ENCODE measurements at places on chromosomes 16 and 17.

- DNase-seq: no peak
Observed at GRCh38 chr16:13348416-13348815, 447.0 kb downstream of the SHISA9 start.

DNA sequence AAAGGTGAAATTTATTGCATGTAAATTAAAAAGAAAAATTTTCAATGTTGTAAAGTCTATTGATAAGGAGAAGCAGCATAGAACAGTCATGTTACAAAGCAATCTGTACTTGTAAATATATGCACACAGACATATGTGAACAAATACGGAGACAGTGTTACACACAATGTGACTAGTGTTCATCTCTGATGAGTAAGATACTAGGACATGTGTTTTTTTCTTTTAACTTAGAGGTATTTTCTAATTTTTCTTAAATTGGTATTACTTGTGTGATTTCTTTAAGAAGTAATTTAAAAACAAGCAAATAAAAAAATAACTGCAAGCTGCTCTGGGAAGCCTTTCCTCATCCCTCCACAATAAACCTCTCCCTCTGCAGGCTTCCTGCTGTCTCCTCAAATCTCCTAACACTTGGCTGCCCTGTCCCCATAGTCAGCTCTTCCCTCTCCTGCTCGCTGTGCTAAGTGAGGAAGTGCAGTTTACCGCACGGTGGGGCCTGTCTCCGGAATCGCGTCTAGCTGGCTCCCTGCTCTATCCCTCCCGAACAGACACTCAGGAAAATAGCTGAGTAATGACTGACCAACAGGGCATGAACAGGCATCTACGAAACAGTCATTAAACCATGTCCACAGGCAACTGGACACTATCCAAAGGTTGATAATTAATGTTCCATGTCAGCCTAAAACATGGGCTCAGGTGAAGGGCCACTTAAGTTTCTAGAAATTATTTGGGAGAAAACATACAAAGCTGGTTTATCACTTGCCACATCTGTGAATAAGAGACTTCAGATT is 35.9 kb downstream of the CMTM4 start:
- no peak for DNase-seq

DNA sequence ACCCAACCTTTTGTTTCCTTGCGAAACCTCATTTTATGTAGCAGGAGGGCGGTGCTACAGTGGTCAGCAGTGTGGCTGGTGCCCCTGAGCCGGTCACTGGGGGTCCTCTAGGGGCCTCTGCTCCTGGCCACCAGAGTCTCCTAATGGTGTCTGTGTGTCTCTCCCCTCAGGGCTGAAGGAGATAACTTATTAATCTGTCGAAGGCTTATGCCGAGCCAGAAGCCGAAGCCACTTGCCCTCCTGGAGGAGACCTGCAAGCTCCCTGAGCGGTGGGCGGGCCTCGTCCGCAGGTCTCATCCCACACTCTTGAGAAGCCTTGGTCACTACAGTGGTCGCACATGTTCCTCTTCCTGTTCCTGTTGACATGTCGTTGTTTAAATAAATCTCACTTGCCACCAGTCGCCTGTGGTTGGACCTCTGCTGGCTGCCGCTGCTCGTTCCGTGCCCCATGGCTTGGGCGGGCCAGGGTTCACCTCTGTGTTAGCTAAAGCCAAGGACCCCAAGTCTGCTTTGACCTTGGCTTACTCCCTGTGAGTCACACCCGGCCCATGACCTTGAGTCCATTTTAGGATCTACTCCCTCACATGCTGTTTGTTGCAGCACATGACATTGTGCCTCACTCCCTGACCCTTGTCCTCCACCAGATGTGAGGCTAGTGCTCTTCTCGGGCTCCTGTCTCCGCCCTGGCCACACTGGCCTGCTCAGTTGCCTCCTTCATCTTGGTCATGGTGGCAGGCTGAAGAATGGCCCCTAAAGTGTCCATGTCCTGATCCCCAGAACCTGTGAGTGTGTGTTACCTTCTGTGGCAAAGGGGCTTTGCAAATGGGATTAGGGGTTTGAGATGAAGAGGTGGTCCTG is 38.7 kb upstream of the AQP8 start:
- DNase-seq: no peak

GRCh38 chr17:238071-238963 is 56.9 kb upstream of the DOC2B start:
- DNase-seq: no peak

DNA sequence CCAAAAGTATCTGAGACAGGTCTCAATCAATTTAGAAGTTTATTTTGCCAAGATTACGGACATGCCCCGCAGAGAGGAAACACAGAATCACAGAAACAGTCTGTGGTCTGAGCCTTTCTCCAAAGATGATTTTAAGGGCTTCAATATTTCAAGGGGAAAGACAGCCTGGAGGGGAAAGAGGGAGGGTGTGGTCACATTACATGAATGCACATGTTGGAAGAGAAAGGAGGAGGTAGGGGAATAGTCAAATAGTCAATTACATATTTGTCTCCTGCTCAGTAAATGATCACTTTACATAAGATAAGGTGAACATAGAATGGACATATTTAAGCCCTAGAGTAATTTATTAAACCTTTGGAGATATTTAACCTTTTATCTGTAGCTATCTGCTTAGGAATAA is 12.3 kb downstream of the UNC45B start:
- no peak for DNase-seq

DNA sequence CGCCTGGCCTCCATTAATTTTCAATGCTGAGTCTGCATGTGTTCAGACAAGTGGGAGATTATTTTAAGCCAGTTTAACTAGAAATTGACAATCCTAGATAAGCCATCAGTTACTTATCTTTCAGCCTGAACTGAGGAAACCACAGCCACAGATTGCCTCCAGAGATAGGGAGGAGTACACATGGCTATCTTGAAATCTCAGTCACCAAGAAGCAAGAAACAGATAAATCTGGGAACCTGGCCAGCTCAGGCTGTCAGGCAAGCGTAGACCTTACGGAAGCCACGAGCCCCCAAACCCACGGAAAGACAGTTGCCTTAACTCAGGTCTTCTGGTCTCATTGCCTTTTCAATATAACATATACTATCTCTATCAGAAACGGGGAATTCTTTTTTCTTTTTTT is 2.0 kb upstream of the GLG1 start:
- peak; percentile 27 for DNase-seq

- no peak for DNase-seq
Observed at GRCh38 chr17:70370816-70371215, 201.5 kb downstream of the KCNJ2 start.

GRCh38 chr17:79001190-79002020 is 8.2 kb downstream of the CANT1 start:
- no peak for DNase-seq

DNA sequence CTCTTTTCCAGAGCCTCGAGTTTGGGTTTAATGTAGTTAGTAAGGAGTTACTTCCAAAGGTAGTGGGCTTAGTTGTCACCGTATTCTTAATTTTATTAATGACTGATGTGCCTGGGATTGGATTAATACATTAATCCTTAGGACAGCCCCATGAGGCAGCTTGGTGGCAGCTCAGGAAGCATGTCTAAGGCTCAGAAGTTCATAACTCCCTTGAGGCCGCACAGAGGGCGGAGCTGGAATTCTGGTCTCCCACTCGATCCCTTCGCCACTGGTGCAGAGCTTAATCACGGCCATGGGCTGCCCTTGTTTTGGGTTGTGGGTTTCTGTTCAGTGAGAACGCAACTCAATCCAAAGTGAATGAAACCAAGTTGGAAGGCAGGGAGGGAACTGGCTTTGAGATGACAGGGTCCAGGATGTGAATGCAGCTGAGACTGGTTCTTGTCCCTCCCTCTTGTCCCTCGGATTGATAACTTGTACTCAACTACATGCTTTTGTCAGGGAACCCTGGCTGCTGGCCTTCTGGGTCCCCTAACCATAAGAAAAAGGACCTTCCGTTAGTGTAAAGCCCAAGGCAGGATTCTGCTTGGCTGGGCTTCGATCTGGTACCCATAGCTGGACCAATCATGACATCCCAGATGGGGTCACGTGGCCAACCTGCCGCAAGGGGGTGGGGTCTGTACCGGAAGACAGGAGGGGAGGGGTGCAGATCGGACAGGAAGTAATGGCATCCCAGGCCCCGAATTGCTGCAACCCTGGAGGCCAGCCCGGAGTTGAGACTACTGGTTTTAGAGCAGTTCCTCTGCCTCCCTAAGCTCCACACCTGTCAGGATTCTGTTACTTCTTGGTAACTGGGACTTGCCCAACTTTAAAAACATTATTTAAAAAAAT is 45.4 kb downstream of the SNX20 start:
- DNase-seq: peak; percentile 64

- DNase-seq: no peak
Observed at GRCh38 chr17:80845069-80845862, 146.4 kb upstream of the CHMP6 start.

GRCh38 chr16:74583926-74584666 is 22.8 kb downstream of the GLG1 start:
- DNase-seq: no peak

DNA sequence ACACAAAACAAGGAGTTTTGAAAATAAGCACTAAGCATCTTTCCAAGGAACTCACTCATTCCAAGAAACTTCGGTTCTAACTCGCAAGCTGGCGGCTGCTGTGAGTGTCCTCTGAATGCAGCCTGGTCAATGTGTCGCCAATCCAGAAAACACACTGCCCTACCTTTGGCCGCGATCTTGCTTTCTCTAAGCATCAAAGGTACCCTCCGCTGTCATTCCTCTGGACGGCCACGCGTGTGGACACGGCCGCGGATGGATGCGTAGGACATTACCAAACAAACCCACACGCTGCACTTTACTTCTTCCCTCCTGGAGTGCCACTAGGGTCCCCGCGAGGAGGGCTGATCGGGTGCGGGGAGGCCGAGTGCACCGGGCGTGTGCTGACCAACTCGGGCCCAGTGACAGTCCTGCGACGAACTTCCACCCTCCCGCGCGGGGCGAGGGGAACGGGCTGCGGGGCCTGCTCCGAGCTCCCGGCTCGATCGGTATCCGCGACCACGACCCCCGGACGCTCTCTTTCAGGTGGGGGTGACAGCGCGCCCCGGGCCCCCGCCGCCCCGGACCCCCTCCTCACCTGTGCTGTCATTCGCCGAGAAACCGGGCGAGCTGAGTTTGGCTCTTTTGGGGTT is 1.1 kb downstream of the CREBBP start:
- DNase-seq: peak; percentile 44

GRCh38 chr17:50051082-50051576 is 4.8 kb upstream of the ITGA3 start:
- peak; percentile 91 for DNase-seq

GRCh38 chr16:336269-336668 is 16.3 kb downstream of the AXIN1 start:
- DNase-seq: no peak

GRCh38 chr16:72357910-72358309 is 186.0 kb upstream of the PMFBP1 start:
- DNase-seq: no peak

- no peak for DNase-seq
Observed at GRCh38 chr17:51840688-51841087, 317.8 kb downstream of the CA10 start.

GRCh38 chr16:88534638-88535190 is 35.5 kb upstream of the ZC3H18 start:
- DNase-seq: peak; percentile 56

- no peak for DNase-seq
Observed at GRCh38 chr16:85524630-85525419, 88.3 kb upstream of the GSE1 start.

- no peak for DNase-seq
Observed at GRCh38 chr17:55443904-55444303, 22.3 kb upstream of the MMD start.

DNA sequence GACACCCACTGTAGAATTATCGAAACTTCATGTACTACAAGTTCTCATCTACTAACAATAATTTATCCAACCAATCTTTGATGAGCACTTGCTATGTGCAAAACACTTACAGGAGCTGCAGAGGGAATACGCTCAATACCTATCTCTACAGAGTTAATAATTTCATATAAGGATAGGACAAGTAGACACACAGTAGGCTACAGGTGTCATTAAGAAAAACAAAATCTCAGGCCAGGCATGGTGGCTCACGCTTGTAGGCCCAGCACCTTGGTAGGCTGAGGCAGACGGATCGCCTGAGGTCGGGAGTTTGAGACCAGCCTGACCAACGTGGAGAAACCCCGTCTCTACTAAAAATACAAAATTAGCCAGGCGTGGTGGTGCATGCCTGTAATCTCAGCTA is 91.3 kb upstream of the PLEKHM1 start:
- DNase-seq: no peak

GRCh38 chr17:39090908-39091665 is 60.4 kb downstream of the PLXDC1 start:
- no peak for DNase-seq

DNA sequence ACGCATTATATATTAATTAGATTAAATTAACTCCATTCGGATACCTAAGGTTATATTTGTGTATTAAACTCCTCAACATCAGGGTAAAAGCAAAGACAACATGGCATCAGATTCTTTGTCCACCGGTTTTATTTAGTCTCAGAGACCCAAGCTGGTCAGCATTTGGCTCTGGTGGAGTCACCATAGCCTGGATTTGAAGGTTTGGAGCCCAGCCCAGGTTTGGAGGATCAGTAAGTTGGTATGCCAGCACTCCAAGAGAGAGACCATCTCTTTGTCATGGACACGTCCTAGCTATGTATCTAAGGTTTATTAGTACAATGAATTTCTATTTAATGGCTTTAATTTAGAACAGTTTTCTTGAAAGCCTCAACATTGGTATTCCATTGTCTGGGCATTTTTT is 328.4 kb upstream of the RBFOX1 start:
- DNase-seq: no peak

DNA sequence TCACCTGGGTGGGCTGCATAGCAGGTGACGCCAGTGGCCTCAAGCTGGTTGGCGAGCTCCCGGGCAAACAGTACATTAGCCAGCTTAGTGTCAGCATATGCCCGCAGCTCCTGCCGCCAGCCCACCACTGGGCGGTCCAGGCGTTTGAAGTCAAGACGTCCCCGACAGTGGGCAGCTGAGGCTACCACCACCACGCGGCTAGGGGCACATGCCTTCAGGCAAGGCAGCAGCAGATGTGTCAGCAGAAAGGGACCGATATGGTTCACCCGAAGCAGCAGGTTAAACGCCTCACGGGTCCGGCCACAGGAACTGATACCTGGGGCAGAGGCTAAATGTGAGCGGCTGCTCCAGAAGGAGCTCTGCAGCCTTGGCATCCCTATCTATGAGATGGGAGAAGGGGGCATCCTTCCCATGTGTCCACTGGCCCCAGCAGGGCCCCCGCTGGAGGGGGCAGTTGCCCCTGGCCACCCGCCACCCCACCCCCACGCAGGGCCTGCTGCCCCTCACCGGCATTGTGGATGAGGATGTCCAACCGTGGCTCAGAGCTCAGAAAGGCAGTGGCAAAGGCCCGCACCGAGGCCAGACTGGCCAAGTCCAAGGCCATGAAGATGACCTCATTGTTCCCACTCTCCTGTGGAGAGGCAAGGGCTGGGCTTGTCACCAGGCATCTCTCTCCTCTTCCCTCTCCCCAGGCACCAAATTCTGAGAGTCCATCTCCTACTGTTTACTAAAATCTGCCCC is 1.7 kb downstream of the DHRS13 start:
- DNase-seq: no peak
